ENCODE measurements at places on chromosomes 5 and 9.

- no peak for DNase-seq
These were observed 6.9 kb upstream of the BOD1 start for GRCh38 chr5:173623296-173623771.

GRCh38 chr9:130608554-130609134 is 29.3 kb downstream of the FUBP3 start:
- no peak for DNase-seq

DNA sequence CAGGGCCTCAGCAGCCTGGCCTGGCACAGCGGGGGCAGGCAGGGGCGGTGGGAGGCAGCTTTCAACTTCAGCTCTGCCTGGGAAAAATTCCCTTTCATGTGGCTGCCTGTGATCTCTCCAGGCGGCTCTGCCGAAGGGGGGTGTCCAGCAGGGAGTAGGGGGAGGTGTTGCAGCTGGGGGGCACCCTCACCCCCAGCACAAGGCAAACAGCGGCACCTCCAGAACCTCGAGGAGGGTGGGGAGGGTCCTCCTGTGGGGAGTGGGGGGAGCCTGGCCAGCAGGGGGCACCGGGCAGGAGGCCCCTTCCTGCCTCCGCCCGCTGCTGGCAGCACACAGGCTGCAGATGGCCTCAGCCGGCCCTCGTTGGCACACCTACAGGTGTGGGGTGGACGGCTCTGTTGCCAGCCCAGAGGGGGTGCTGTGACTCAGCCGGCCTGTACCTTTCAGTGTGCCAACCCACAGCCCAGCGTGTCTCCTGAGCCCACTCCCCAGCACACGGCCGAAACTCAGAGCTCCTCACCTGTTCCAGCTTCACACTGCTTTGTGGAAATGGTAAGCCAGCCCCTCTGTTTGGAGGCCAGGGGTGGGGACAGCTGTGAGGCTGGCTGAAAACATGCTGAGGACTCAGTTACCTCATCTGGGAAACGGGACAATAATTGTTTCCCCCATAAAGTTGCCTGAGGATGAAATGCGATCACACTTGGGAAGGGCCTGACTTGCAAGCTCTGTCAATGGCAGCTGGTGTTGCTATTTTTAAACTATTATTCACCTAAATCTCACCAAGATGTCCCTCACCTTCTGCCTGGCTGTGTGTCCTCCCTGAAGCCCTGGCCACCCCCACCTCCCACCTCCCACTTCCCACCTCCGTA is 37.0 kb downstream of the CXXC5 start:
- DNase-seq, result no peak

DNA sequence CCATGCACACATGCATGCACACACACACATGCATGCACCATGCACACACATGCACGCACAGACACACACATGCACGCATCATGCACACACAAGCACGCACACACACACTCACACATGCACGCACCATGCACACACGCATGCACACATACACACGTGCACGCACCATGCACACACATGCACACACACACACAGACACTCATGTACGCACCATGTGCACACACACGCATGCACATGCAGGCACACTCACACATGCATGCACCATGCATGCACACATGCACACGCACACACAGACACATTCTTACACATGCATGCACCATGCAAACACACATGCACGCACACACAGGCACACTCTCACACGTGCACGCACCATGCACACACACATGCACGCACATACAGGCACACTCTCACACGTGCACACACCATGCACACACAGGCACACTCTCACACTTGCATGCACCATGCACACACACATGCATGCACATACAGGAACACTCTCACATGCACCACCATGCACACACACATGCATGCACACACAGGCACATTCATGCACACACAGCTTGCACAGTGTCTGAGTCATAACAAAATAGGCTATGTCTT is 117.5 kb downstream of the TENT4A start:
- DNase-seq, result no peak

DNA sequence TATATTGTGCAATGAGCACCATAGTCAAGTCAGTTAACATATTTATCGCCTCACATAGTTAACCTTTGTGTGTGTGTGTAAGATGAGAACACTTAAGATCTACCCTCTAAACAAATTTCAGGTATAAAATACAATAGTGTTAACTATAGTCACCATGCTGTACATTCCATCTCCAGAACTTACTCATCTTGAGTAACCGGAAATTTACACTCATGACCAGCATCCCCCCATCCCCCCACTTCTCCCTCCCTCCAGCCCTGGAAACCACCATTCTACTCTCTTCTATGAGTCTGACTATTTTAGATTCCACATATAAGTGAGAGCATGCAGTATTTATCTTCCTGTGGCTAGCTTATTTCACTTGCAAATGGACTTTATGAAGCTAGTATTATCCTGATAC is 40.3 kb downstream of the ZNF354A start:
- DNase-seq, result no peak

DNA sequence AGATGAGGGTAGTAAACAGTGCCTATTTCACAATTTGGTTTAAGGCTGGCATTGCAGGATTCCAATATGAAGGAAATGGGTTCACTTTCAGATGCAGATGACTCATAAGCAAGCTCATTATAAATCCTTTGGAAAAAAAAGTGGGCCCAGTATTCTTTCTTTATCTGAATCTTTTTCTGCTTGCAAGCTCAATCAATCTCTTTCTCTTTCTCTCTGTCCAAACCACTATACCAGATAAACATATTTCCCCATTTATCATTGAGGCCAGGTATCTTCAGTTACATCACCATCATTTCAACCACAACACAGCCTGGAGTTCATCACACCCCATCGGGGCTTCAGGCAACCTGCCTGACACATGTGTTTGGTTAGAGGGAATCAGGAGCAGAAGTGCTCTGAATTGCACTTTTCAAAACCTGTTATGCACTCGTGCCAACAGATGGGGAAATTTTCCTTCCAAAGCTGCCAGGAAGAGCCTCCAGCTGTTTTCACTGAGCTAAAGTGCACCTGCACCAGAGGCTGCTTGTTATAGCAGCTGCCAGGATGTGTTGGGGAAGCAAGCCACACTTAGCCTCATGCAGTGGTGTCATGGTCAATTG is 30.0 kb upstream of the MAMDC2 start:
- no peak for DNase-seq

DNA sequence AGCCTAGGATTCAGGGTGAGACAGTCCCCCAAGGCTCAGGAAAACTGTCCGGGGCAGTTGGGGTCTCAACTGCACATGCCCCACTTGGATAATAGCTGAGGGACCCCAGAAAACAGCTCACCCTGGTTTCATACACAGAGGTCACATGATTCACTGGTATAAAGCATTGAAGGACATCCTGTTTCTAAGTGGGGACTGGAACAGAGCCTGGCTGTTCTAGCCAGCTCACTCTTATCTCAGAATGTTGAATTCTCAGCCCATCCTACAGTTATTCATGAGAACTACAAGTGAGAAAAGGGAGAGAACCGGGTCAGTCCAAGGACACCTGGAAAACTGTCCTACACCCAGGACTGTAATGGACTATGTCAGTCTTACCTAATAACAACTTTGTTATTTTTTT is 170.9 kb downstream of the FGF1 start:
- DNase-seq, result no peak

GRCh38 chr9:4691795-4692194 is 12.4 kb downstream of the CDC37L1 start:
- DNase-seq, result no peak

- DNase-seq, result no peak
These were observed 15.7 kb downstream of the PNPLA7 start for GRCh38 chr9:137534256-137535119.

DNA sequence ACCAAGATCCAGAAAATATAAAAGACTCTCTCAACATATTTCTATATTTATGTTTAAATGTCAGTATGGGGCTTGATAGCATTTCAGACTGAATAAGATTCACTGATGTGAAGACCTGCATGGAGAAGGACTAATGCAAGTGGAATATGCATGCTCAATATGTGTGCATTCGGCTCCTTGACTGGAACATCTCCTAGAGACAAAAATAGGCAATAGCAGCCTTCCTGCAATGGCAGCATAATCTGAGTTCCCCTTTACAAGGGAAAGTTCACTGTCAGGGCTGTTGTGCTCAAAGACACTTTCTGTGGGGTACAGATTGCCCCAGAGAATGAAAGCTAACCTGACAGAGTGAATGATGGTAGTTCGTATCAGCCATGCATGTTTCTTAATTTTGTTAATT is 42.4 kb downstream of the STARD4 start:
- DNase-seq, result no peak

DNA sequence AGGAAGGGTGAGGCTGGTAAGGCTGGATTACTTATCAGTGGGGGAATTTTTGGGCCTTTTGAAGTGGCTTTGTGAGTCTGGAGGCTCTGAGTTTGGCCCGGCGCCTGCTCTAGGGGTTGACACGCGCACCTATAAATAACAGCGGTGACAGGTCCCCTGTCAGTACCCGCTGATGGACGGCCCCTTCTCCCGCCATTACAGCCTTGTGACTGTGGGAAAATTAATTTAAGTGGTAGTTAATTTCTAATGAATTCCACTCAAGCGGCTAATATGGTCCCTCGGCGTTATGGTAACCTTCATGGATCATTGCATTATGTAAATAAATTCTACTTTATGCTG is 16.5 kb downstream of the MRPL36 start:
- no peak for DNase-seq

DNA sequence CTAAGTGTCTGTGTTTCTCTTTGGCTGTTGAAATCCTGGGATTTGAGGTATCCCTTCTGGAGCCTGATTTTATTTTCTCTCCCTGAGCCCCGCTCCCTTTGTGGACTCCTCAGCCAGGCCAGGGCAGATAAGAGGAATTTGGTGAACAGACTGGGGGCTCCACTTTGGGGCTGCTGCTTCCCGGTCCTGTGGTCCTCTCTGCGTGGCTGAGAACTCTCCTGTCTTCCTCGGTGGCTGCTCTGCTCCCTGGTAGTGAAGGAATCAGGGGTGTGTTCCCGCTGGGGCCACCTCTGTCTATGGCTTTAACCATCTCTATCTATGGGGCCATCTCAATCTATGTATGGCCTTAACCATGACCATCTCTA is 71.7 kb upstream of the SH3PXD2B start:
- DNase-seq, result no peak

DNA sequence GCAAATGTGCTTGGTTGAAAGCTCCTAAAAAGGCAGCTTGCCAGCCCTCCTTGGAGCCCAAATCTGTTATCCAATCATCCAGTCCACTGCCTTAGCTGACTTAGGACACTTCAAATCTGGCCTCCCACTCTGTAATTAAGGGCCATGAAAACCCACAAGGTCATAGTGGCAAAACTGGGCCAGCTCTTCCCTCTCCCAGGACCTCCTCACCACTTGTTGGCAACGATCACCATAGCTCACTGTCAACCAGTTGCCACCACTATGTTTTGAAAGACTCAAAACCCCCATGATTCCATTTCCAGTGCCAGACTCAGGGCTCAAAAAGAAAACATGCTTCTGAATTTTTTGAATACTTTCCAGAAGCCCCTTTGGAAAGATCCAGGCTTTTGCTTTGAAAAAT is 107.5 kb downstream of the NREP start:
- DNase-seq, result no peak

- DNase-seq, result peak; percentile 22
These were observed 27.4 kb downstream of the UNC5A start for GRCh38 chr5:176837707-176838115.

- no peak for DNase-seq
These were observed 25.9 kb upstream of the NDST1 start for GRCh38 chr5:150481972-150482406.

- no peak for DNase-seq
These were observed 66.3 kb upstream of the UNC5A start for GRCh38 chr5:176743868-176744583.
